HCT116 (cell line): ENCODE measurements at places on chromosomes 13 and 19. TPM values are rescaled to one million over a fixed set of nuclear protein-coding genes. Genes with fewer than 3 reads are reported as not detected.

DNA sequence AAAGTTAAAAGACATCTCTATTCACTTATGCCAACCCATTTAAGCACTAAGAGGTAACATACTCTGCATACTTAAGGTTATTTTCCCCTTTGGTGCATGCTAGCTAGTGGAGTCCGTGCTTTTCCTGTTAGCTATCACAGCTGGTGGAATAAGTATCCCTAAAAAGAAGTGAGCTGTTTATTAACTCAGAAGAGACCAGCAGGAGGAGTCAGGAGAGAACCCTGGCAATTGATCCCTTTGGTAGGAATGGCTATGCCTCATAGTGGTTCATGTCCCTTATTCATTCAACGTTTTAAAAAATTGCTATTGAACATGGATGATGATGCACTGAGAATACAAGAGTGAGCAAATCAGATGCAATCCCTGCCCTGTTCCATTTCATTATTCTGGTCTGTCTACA, 12.4 kb upstream of the NEK5 start:
- H3K36me3 ChIP-seq = no peaks in the 10 kb centered on the region
- no peaks in the 10 kb centered on the region for H3K4me1 ChIP-seq
- H3K27ac ChIP-seq = no peak overlapping the region
- no peaks in the 10 kb centered on the region for H3K27me3 ChIP-seq
- no peak for DNase-seq
- H3K4me3 ChIP-seq = no peak overlapping the region

GRCh38 chr13:77619655-77620054, 77.8 kb upstream of the SLAIN1 start:
- no peak overlapping the region for H3K27ac ChIP-seq
- DNase-seq = no peak
- no peak overlapping the region for H3K4me3 ChIP-seq
- no peaks in the 10 kb centered on the region for H3K36me3 ChIP-seq
- no peaks in the 10 kb centered on the region for H3K4me1 ChIP-seq
- no peaks in the 10 kb centered on the region for H3K27me3 ChIP-seq

- no peak for DNase-seq
- no peaks in the 10 kb centered on the region for H3K36me3 ChIP-seq
- H3K4me3 ChIP-seq = no peak overlapping the region
- H3K27me3 ChIP-seq = no peaks in the 10 kb centered on the region
- no peaks in the 10 kb centered on the region for H3K4me1 ChIP-seq
These were observed 112.8 kb downstream of the TDRD3 start for GRCh38 chr13:60509601-60510386.

DNA sequence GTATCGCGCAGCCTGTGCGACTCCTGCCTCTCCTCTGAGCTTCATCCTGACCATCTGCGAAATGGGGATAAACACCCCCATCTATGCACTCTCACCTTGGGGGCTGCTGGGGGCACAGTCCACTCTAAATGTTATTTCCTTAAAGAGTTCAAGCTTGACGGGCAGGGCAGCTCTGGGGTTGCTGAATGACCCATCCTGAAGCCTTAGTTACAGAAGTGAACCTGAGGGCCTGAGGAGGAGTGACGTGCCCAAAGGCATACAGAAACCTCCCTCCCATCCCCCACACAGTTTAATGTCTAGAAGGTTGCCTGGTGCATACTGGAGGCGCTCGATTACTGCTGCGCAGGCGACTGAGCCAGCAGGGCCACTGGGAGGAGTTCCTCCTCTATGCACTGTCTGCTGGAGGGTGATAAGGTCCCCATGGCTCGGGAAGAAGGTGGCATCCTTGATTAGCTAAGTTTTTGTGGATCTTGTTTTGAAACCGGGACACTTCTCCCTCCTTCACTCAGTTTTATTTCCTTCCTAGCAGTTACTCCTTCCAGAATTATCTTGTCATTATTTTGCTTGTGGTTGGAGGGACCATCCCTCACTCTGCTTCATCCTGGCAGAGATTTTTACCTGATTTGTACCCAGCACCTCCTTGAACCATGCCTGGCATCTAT, 572 bp upstream of the FKBP8 start:
- DNase-seq = peak; percentile 76
- H3K27ac ChIP-seq = peak overlapping the region; percentile 48
- H3K36me3 ChIP-seq = peaks cover 19% of the 10 kb centered on the region; the same call in 1 of the 2 replicates
- no peaks in the 10 kb centered on the region for H3K27me3 ChIP-seq
- peaks cover 18% of the 10 kb centered on the region for H3K4me1 ChIP-seq

The LRG1 gene
- total RNA-seq = 1.3 TPM

The CPAMD8 gene
- 0.20 TPM for total RNA-seq

The GJB6 gene
- not detected for total RNA-seq

The KLF1 gene
- total RNA-seq = not detected
